ENCODE measurements at places on chromosomes 1 and 21.

DNA sequence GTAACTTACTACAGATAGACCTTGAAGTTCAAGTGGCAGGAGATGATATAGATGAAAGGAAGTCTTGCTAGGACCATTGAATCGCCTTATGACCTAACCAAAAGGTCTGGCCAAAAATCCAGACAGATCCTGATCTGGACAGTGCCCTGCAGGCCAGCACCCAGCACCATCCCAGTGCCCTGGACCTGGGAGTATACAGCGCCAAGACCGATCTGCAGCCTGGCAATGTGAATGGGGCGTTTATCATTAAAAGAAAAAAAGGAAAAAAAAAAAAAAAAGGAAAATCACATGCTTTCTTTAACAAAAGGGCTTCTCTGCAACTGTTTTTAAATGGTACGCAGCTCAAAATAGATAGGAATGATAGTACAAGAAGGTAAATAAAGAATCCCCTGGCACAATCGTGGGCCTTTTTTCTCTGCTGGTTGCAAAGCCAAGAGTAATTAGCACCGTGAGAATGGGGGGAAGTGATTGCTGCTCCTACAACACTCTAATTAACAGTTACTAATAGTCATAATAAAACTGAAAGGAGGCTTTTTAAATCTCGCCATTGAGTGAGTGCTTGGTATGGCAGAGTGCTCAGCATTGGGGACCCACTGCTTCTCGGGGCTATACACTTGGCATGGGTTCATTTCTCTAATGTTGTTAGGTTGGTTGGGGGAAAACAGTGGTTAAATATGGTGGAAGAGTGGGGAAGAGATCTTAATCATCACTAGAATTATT is 146.7 kb downstream of the KAZN start:
- DNase-seq = no peak

DNA sequence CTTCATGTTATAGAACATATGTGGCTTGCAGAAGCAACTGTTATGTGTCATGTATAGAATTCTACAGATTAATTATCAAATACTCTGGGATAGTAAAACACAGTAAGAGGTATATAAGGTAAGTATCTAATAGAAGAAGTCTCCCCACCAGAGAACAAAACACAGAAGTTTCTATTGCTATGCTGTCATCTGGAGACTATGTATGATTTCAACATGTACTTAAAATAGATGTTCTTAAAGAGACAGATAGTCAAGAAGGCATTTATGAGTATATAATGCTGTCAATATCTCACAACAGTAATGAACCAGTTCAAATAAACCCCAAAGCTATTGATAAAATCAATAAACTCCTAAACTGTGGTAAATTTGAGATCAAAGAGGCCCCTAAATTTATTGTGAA is 8.1 kb upstream of the ADCY10 start:
- DNase-seq = no peak

DNA sequence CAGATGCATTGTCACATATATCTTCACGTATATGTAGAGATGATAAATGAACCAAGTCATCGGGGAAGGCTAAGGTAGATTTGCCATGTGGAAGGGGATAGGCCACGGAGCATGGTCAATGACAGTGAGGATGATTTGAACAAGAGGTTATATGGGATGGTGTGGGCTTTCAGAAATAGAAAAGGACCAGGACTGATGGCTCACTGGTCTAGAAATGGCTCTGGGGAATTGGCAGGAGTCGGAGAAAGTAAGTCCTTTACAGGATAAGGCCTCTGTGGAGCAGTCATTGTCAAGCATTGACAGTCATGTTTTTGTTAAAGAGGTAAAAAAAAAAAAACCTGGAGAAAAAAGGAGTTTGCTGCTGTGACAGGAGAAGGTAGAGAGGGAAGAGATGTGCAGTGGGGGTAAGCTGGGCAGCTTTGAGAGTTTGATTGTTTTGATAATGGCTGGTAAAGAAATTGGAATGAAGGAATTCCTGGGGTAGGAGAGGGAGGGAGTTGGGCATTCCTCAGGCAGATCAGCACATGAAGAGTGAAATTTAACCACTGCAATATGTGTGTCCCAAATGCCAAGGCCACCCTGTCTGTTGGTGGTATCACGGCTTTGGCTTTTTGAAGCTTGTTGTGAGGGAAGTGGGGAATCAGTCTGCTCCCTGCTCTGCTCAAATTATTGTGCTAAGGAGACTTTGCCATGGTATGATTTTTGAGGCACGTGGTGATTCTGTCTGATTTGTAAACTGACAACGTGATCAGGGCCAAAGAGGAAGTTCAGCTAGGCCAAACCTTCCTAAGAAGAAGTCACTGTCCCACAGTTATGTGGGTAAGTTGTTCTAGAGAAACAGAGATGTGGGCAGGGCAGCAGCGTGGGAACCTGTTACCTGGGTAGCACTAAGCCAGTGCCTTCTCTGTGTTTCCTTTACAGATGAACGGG is 26.0 kb downstream of the MACF1 start:
- DNase-seq = no peak

GRCh38 chr1:2797741-2798016 is 3.8 kb downstream of the TTC34 start:
- DNase-seq = no peak

DNA sequence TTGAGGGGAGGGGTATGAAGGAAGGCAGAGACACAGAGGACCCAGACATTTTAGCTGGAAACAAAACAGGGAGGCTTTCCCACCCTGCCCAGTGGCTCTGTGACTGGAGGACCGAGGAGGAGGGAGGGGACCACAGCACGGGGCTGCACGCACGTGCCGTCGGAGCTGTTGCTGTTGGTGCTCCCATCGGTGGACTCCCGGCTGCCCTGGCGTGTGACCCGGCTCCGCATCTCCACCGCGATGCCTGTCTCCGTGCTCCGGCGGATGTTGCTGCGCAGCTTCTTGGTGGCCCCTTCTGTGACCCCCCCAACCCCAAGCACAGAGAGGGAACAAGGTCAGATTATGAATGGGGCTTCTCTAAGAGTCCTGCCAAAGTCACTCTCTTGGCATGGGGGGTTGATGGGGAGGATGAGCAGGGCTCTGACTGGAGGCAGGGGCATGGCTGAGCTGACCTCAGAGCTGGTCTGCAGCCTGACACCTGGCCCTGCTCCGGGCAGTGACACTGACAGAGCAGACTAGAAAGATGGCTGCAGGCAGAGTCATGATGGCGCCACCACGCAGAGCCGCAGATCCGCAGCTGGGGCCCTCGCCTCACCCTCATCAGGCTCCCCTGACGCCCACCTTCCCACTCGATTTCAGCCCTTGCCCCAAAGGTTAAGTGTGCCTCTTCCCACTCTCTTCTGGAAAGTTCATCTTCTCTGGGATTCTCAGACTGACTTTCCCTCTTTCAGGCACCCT is 29.6 kb downstream of the RIMS3 start:
- no peak for DNase-seq

DNA sequence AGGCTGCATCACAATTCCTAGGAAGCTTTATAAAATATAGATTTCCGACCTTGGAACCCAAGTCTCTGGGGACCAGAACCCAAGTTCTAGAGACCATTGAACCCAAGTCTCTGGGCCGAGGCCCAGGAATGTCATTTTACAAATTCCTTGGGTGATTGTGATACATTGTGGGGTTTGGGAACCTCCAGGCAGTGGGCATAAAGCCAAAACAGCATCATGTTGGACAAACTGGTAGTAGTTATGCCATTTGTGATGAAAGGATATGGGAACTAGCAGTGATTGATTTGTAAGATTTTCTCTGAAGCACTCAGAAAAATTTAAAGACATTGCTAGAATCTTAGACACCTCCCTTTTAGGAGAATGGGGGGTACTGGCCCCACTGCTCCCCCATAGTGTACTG is 160.2 kb downstream of the HIVEP3 start:
- no peak for DNase-seq

DNA sequence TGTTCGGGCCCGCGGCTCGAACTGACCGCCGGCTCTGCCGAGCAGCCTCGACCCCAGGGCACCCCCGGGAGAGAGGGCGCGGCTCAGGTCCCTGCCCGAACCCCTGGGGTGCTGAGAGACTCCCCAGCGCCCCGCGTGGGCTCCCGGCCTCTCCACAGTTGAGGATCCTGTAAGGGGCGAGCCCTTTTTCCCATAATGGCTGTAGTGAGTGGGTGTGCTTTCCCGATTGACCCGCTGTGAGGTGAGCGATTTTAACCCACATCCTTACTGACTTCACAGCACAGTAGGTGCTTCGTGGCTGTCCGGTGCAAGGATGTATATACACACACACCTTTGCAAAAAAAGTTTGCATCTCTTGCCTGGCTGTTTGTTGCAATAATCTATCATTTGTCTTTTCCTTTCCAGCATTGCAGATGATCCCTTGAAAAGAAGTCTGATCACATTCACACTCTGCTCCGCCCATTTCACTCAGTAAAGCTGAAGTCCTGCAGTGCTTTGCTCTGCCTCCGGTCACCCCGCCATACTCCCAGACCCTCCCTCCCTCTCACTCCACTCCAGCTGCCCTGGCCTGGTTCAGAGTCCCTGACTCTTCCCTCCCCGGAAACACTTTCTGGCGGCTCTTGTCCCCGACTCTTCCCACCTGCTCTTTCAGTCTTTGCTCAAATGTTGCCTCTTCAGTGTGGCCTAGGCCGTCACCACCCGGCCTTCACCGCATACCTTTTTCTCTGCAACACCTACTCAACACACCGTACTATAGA is 955 bp upstream of the UBE2G2 start:
- no peak for DNase-seq

All from stimulated activated CD8-positive, alpha-beta memory T cell treated with anti-CD3 and anti-CD28 coated beads, Interleukin-7, amount 100 ng/mL, for 1 hour (primary cell).